SW 1271 (cell line): ENCODE measurements at places on chromosomes 7 and 10.

DNA sequence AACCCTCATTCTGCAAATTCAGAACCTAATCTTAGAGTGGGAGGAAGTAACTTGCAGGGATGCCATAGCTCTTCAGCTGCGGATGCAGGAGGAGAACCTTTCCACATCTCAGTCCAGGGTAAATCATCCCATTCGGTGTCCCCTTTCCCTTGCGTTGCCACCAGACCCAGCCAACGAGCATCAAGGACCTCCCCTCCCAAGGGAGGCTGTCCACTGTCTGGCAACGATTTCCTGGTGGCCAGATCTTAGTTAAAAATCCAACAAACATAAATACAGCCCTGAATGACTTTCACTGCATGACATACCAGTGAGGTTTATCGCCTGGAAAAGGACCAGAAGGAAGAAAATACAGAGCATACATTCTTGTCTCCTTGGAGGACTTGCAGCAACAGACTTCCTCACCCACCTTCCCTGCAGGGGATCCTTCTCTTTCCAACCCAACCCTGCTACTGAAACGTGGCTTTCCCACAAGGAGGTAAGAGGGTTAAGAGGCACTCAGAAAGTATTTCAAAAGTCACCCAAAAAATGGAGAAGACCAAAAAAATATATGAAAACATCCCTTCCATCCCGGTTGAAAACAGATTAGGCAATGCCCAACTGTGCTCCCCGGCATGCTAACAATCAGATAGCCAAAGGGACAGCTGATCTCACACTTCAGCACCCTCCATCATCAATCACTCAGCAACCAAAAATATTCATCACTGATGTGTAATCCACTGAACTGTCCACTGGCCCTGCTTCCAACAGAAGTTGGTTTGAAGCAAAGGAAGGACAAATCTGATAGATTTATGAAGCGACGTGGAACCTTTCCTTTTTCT, 206.6 kb downstream of the TNS3 start:
- no peak for DNase-seq

GRCh38 chr7:157873181-157873580, 536.4 kb downstream of the DNAJB6 start:
- no peak for DNase-seq

DNA sequence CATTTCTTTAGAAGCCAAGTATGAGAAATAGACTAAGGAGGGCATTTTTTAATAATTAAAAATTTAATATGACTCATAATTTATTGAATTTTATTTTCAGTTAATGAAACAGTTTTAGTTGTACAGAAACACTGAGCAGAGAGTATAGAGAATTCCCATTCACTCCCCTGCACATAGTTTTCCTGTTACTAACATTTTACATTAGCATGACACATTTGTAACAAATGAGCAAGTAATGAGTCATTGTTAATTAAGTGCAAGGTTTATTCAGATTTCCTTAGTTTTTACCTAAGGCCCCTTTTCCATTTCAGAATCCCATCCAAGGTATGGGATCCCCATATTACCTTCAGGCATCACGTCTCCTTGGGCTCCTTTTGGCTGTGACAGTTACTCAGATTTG, 271.5 kb upstream of the FZD8 start:
- peak; percentile 23 for DNase-seq

- DNase-seq: no peak
Observed at GRCh38 chr7:108103558-108104298, 26.4 kb downstream of the LAMB4 start.

GRCh38 chr7:157542068-157543021, 205.5 kb downstream of the DNAJB6 start:
- no peak for DNase-seq

DNA sequence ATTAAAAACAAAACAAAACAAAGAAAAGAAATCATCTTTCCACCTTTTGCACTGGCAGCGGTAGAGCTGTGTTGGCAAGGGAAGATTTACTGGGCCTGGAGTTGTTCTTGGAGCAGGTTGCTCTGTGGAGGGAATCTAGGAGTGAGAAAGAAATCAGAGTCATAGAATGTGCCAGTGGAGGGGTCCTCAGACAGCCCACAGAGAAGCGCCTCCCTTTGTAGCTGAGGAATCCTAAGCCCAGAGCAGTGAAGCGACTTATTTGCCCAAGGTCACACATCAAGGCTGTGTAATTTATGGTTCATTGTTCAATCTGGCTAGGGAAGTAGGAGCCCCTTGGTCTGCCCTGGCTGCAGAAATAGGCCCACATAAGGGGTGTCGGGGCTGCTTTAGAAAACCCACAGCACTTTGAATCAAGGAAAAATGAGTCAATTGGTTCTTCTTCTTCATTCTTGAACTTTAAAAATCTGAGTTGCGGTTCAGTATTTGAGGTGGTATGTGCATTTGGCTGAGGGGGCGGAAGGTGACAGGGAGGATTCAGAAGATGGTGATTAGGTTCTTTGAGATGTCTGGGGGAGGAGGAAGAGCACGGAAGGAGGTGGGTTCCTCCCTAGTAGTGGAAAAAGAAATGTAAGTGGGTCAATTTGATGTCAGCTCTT, 253.7 kb downstream of the PTEN start:
- no peak for DNase-seq

- DNase-seq: no peak
Observed at GRCh38 chr7:57449904-57450303, at the start of gene ZNF716. ZNF716 (plus strand) TSS chr7:57450177; CDS start chr7:57450289, 112 bp downstream.

DNA sequence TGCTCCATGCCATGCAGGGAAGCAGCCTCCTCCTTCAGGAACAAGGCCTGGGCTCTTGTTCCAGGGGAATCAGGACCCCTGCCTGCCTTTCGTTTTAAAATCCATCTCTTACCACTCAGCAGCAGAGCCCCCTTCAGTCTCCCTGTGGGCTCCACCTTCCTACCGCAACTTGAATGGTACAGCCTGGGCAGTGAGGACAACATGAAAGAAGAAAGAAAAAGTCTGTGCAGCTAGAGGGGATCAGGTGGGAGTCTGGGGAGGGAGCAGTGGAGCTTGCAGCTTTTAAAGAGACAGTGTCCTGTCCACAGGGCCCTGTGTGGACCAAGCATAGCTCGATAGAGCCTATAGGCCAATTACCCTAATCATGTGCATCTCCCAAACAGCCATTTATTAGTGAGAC, 3.7 kb downstream of the PLXNA4 start:
- no peak for DNase-seq

DNA sequence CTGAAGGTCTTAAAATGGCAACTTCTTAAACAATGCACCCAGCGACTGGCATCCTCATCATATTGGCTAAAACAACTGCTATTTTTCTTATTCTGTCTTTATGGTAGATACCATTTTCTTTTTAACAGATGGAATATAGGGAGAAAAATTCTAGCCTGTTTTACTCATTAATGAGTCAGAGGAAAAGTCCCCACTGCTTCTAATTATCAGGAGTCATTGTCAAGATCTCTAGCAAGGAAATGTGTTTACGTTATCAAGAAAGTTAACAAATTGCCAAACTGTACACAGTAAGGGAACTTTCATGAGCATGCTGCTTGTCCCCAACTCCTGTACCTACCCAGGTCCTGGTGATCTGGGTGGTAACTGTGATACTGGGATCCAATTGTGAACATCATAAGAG, 117.7 kb upstream of the KIAA1217 start:
- no peak for DNase-seq

DNA sequence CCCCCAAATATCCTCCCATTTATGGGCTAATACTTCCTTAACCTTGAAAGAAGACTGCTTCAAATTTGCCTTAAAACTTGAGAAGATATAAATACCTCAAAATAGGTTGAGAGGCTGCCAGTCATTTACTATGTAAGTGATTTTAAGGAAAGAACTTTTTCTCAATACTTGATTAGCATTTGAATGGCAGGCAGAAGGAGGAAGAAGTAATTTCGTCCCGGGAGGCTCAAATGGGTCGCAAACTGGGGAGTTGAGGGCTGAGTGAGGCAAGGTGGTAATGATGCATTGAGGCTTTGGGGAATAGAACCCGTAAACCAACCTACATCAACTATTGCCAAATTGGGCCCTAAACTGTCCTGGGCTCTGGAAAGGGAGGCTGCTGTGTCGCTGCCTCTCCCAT, 11.1 kb downstream of the CAMK1D start:
- DNase-seq: no peak

GRCh38 chr10:110141871-110142635, 65.4 kb upstream of the MXI1 start:
- no peak for DNase-seq

- no peak for DNase-seq
Observed at GRCh38 chr10:83636826-83637225, 502.5 kb upstream of the GHITM start.

DNA sequence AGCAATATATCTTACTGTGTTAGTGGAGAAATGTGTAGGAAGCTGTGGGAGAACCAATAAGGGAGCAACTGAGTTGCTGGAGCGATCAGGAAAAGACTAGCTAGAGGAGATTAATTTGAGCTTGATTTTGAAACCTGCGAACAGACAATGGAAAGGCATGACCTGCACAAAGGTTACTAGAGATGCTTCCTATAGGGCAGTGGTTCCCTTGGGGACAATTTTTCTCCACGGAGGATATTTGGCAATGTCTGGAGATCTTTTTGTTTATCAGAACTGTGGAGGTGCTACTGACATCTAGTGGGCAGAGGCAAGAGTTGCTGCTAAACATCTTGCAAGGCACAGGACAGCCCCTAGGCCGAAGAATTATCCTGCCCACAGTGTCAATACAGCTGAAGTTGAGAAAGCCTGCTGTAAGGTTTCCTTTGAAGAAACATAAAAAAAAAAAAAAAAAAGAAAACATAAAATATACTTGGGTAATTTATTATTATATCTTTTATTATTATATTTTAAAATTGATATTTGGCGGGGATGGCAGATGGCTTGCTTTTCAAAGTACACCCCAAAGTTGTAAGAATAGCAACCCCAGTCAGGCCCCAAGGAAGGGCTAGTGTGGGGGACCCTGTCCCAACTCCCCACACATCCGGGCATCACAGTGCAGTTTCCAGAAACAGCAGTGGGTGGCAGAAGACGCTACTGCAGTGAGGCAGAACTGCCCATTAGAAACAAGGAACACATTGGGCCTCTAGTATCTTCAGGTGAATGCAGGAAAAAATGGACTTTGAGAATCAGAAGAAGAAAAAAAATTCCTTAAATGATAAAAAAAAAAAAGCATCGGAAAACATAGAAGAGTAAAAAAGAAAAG, 481.6 kb downstream of the SH2D4B start:
- no peak for DNase-seq

DNA sequence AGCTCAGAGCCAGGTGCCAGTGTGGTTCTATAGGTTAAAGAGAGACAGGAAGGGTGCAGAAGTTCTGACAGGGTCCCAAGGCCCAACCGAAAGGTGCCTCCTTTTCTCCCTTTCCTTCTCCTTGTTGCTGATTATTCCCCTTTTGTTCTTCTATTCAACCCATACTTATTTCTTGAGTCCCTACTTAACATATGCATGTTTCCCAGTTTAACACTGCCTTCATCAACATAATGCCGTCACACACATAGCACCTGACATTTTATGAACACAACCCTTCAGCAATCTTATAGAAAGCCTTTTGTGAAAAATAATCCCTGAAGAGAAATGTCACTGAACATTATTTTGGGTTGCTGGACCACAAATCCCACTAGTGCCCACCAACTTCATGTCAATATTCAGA, 39.1 kb downstream of the SORBS1 start:
- no peak for DNase-seq

DNA sequence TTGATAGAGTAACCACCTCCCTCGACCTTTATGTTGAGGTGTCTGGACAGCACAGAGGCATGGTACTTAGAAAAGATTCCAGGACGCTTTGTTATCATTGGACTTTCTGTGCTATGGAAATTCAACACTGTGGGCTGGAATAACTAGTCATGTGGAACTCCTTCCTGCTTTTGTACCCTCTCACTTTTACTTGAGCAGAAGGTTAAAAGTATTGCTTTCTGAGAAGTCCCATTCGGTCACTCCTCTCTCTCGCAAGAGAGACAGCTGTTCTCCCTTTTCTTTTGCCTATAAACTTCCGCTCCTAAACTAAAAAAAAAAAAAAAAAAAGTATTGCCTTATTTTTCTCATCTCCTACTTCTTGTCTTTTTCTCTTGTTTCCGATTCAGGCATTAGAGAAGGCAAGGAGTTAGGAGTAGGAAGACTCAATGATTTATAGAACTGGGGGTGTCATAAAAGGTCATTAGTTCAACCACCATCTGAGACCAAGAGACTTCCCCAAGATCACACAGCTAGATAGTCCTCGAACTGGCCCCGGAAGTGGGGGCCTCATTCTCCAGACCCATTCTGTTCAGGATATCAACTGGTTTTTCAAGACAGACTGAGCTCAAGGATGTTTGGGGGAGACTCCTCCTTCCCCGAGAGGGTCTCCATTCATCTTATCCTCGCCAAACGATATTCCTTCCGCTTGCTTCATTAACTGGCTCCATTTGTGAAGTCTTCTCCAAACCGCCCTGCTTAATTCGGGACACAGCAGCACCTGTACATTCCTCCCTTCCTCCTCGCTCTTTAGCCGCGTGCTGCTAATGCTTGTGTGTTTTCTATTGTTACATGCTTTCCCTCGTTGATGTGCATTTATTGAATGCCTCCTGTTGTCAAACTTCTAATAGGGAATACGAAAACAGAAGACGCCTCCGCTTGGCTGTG, 995 bp upstream of the INPP5F start:
- no peak for DNase-seq

DNA sequence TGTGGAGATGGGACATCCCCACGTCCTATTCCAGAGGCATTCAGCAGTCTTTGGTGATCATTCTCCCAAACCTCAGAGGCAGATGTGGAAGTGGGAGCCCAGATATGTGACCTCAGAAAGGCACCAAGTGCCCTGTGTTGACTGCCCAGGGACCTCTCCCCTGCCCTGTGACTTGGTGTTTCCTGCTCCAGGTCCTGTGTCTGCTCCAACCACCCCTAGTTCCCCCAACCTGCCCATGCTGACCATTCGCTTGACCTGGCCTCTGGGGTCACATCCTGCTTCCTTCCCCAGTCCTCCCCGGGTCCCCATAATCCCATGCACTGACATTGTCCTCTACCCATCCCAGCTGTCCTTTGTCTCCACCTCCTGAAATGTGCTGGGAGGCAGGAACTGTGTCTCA, 7.6 kb downstream of the CYP26A1 start:
- DNase-seq: no peak

- no peak for DNase-seq
Observed at GRCh38 chr10:782751-783648, 93.5 kb upstream of the DIP2C start.

DNA sequence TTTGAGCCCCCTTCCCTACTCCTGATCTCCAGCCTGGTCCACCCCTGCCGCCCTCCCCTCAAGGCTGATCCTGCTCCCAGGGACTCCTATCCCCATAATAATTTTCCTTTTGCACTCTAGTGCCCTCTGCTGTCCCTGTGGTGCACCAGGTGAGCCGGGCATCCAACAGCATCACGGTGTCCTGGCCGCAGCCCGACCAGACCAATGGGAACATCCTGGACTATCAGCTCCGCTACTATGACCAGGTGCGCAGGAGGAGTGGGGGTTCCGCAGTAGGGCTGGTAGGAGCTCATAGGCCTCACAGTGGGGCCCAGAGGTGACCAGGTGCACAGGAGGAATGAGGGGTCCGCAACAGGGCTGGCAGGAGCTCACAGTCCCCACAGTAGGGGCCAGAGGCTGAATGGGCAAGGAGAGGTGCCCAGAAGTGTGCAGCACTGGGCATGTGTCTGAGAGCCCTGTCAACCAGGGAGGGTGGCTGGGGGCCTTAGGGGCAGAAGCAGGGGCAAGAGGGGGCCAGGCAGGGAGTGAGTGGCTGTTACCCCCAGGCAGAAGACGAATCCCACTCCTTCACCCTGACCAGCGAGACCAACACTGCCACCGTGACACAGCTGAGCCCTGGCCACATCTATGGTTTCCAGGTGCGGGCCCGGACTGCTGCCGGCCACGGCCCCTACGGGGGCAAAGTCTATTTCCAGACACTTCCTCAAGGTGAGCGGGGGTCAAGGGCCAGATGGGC, 11.7 kb downstream of the EPHB6 start:
- no peak for DNase-seq

- no peak for DNase-seq
Observed at GRCh38 chr7:31053986-31054385, 1.9 kb downstream of the ADCYAP1R1 start.
